LoVo (cell line): ENCODE measurements at places on chromosomes 5 and 9.

DNA sequence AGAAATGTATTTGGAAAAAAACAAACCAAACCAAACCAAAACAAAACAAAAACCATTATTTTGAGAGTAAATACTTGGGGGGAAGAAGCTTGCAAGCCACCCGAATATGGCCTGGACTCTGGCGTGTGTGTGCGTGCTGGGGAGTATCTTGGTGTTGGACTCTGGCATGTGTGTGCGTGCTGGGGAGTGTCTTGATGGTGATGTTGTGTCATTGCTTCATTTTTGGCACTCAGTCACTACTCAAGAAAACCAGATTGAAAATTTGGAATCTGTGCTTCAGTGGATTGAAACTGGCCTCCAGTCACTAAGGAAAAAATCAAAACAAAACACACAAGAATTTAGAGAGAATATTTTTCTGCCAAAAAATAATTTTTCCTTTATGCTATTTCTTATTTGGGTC, 76.1 kb downstream of the ARRDC3 start:
- DNase-seq, result no peak

- DNase-seq, result no peak
Measured at GRCh38 chr9:14245901-14246525, 67.9 kb downstream of the NFIB start.

- DNase-seq, result no peak
Measured at GRCh38 chr9:26325444-26325829, 567.2 kb downstream of the CAAP1 start.

DNA sequence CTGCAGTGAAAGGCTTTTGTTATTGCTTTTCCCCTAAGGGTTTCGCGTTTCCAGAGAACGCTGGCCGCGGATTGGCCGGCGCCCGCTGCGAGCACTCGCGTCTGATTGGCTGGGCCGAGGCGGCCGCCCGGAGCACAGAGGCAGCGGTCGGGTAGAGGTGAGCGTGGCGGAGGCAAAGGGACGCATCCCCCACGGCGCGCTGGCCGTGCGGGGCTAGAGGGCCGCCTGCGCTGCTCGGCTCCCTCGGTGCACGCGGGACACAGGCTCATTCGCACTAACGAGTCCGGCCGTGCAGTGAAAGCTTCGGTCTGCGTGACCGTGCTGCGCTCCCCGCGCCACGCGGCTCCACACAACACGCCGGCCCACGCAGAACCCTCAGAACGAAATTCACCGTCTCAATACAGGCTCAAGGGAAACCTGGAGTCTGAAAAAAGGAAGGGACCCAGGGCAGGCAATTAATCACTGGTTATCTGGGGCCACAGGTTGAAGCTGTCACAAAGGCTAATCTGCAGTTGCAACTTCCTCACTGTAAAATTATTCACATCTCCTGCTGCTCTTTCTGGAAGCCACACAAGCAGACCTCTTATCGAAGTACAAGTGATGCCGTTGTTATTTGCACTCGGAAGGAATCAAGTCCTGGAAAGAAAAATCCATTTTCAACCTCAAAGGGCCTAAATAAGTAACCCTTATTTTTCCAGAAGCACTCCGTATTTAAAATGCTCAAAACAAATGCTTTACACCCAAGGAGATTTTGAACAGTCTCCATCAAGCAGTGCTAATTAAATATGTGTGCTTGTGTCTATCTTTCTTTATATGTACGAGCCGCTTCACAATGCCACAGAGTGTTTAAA, 94.6 kb downstream of the ZNF608 start:
- peak; percentile 90 for DNase-seq

DNA sequence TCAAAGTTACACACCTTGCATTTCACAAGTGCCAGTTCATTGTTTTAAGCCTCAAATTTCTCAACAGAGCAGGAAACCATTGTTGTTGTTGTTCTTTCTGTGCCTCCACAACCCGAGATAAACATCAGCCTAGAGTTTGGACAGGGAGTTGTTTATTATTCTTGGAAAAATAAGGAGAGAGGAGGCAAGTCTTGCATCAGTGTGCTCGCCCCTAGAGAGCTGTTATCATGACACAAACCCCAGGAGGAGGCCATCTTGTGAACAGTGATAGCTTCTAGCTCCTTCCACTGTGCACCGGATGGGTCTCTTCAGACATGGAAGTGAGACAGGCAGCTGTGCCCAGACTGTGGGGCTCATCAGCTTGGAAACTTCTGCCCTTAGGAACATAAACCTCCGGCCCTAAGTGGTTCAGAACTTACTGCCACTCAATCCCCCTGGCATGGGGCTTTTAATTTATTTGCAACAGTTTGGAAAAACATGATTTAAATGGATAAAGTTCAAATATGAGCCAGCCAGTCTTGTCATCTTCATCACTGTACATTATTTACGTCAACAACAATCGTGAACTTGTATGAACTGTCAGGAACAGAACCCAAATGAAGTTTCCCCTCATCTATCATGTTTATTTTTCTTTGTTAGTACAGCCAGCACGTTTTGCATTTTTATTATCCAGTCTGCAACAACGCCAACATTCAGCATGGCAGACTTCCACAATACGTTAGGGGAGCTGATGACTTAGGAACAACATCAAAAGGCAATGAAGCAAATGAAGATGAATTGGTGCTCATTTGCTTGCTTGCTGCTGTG, 181.7 kb upstream of the S1PR3 start:
- no peak for DNase-seq

- peak; percentile 18 for DNase-seq
Measured at GRCh38 chr5:167861129-167861927, 430.1 kb upstream of the WWC1 start.

- no peak for DNase-seq
Measured at GRCh38 chr5:31492869-31493268, 39.0 kb downstream of the DROSHA start.
